Left colon (tissue), 2 donors: ENCODE measurements at places on chromosomes 5 and 9. TPM values are rescaled to one million over a fixed set of nuclear protein-coding genes. Genes with fewer than 3 reads are reported as not detected.

The NAIP gene
- 8.9 TPM for total RNA-seq

The STPG3 gene
- not detected for total RNA-seq

The PRDM9 gene
- not detected for total RNA-seq

The CDC20B gene
- not detected for total RNA-seq

The ROR2 gene
- 8.3 TPM for total RNA-seq

The JAKMIP2 gene
- total RNA-seq, result 0.49 TPM

The SLC36A2 gene
- total RNA-seq, result not detected

The DDX4 gene
- not detected for total RNA-seq

The MARCOL gene
- total RNA-seq, result not detected

The TAF11L5 gene
- not detected for total RNA-seq

The ORM2 gene
- not detected for total RNA-seq

The FRMD3 gene
- total RNA-seq, result 32.4 TPM

The LTC4S gene
- 8.7 TPM for total RNA-seq

The ZNF454 gene
- 0.70 TPM for total RNA-seq

The FOXI1 gene
- 0.21 TPM for total RNA-seq

The CHSY3 gene
- 0.52 TPM for total RNA-seq

The ACTBL2 gene
- total RNA-seq, result not detected

The GPR21 gene
- 3.8 TPM for total RNA-seq

The SLC6A3 gene
- not detected for total RNA-seq

The POU5F2 gene
- 1.1 TPM for total RNA-seq

The CCL21 gene
- total RNA-seq, result 27.0 TPM

The KCNN2 gene
- total RNA-seq, result 0.64 TPM

The SPARC gene
- 91.3 TPM for total RNA-seq

The C9orf153 gene
- total RNA-seq, result 0.20 TPM

The GRM6 gene
- not detected for total RNA-seq

The LCN15 gene
- 15.9 TPM for total RNA-seq

The LSM11 gene
- total RNA-seq, result 3.6 TPM

The PCDHB12 gene
- total RNA-seq, result 0.42 TPM

The BRINP1 gene
- 0.17 TPM for total RNA-seq

The IFNE gene
- total RNA-seq, result not detected

The CCL19 gene
- not detected for total RNA-seq

The PIP5KL1 gene
- 1.9 TPM for total RNA-seq

The FCN2 gene
- not detected for total RNA-seq

The SHISAL2B gene
- total RNA-seq, result not detected

The TICAM2 gene
- 1.7 TPM for total RNA-seq

The CDH9 gene
- total RNA-seq, result not detected

The ALDOB gene
- total RNA-seq, result 2.7 TPM

The PCDHB7 gene
- total RNA-seq, result 0.12 TPM

The GNAQ gene
- total RNA-seq, result 84.1 TPM

The BTNL3 gene
- total RNA-seq, result 130 TPM

The MARCHF11 gene
- not detected for total RNA-seq

The HK3 gene
- total RNA-seq, result 4.4 TPM
